ENCODE measurements at places on chromosomes 11 and 22.

GRCh38 chr22:19619144-19620009 lies 94.9 kb upstream of the SEPTIN5 start:
- DNase-seq: no peak

GRCh38 chr22:36285017-36285416 lies 32.1 kb downstream of the APOL1 start:
- no peak for DNase-seq

GRCh38 chr22:24205438-24206195 lies 24.3 kb downstream of the SUSD2 start:
- DNase-seq: no peak

- peak; percentile 94 for DNase-seq
Measured at GRCh38 chr11:48123934-48124755, 92.5 kb upstream of the OR4B1 start.

- DNase-seq: no peak
Measured at GRCh38 chr11:44618561-44619425, 53.3 kb downstream of the CD82 start.

DNA sequence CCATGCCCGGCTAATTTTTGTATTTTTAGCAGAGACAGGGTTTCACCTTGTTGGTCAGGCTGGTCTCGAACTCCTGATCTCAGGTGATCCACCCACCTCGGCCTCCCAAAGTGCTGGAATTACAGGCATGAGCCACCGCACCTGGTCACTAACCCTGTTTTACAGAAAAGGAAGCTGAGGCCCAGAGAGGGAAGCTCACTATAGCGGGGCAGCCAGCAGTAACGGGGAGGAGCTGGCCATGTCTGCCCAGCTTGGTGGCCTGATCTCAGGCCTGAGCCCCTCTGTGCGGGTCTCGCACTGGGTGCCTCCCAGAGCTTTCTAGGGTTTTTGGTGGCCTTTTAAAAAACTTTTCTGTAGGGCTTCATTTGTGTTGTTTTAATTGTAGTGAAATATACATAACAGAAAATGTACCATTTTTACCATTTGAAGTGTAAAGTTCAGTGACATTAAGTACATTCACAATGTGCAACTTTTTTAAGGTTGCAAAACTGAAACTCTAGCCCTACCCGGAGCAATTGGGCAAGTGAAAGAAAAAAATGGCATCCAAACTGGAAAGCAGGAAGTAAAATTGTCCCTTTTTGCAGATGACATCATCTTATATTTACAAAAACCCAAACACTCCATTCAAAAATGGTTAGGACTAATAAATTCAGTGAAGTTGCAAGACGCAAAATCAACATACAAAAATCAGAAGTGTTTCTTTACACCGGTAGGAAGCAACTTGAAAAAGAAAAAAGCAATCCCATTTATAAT lies 14.5 kb upstream of the CYTH4 start:
- DNase-seq: no peak

GRCh38 chr11:6931146-6931713 lies 5.0 kb downstream of the ZNF215 start:
- DNase-seq: no peak

- DNase-seq: no peak
Measured at GRCh38 chr11:30861064-30861463, 274.9 kb upstream of the MPPED2 start.

DNA sequence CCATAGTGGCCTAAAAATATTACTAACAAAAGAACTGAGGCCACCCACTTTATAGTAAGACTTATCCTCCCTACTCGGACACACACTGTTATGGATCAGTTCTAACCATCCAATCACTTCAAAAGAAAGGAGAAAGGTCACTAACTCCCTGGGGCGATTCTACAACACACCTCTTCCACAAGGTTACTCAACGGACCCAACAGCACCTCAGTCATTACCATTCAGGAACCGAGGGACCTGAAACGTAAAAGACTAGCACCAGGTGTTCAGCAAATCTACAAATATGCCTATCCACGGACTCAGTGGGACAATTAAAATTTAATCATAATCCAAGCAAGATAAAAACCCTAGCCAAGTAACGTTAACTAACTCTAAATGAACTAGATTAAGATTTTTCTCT lies 1.6 kb downstream of the HNRNPUL2 start:
- no peak for DNase-seq

- no peak for DNase-seq
Measured at GRCh38 chr11:133173810-133174412, 358.4 kb downstream of the OPCML start.

DNA sequence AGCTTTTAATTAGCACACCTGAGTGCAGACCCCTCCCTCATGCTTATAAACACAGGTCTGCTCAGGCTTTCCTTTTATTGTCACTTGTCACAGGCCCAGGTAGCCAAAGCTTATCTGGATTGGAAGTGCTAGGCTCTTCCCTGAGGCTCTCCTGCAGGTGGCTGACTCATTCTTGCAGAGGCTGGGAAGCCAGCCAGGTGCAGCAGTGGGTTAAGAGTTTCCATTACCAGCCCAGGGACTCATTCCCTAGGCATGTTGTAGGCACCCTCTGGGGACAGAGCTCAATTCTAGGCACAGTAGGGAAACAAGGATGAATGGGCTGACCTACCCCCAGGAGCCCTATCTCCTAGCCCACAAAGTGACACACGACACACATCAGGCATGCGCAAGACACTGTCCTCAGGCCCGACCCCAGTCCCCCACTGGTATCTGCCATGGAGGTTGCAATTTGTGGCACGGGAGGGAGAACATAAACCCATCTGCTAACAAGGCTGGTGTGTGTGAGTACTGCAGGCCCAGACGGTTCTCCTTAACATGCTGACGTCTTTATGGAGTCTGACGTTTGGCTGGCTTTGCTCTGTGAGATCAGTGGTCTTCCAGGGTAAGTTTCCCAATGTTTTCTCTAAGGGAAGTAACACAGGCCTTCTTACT lies 94.2 kb downstream of the ABTB2 start:
- no peak for DNase-seq

- no peak for DNase-seq
Measured at GRCh38 chr11:8026982-8027381, 39.8 kb downstream of the EIF3F start.

GRCh38 chr22:40368836-40369235 lies 1.6 kb upstream of the SGSM3 start:
- DNase-seq: no peak

Data from umbilical cord (tissue), 2 donors.